Activated CD4-positive, alpha-beta memory T cell treated with anti-CD3 and anti-CD28 coated beads, Interleukin-2, amount 10 ng/mL, durations not matched to agents 7 days and 5 days (primary cell): ENCODE measurements at places on chromosomes 11 and 22.

DNA sequence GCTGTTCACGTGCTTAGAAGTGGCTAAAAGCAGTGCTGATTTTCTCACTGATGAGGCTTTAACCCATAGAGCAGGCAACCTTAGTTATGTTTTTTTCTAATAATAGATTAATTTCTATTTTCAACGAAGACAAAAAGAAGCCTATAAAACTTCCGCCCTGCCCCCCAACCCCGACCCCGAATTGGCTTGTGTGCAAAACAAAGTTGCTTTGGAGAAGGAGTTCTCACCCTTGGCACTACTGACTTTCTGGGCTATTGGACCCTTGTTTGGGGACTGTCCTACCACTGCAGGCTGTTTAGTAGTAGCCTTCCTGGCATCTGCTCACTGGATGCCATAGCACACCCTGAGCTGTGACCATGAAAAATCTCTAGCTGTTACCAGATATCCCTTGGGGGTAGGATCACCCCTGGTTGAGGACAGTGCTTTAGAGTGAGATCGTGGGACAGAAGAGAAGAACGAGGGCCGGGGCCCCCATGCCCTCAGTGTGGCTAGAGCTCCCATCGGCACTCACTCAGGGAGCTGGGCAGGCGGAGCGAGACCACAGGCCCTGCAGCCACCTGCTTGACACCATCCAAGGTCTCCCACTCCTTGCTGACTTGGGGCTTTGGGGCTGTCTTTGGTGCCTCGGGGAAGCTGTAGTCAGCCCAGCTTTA lies 16.9 kb downstream of the SLC37A2 start:
- no peak for DNase-seq

DNA sequence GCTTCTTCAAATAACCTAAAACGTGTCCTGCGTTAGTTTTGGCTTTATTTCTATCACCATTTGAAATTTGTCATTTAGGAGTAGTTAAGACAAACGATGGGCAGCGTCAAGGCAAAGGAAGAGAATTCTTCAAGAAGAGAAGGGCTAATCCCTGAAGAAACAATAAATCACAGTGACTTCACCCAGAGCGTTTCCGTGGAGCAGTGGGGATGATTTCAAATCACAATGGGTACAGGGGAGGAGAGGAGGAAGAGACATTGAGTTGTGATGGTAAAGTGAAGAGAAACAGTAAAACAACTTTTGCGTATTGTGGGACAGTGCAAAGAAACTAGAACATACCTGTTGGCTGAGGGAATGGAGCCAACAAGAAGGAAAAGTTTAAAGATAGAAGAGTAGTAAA lies 9.7 kb downstream of the PDGFD start:
- DNase-seq: no peak

DNA sequence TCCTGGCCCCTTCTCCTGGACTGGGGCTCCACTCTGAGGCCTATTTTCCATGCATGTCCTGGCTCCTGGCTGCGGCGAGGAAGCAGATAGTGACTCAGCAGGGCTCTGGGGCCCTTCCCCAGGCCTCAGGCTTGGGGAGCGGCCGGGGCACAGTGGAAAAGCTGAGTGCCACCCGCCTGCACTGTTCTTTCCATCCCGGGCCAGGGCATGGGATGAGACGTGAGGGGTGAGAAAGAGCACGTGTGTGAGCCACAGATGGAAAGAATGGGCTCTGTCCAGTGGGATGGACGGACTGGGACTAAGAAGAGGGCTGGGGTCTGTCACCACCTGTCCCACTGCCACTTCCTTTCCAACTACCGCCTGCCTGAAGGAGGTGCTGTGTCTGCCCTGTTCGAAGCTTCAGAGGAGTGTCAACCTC lies 12.8 kb downstream of the SLC37A2 start:
- no peak for DNase-seq

DNA sequence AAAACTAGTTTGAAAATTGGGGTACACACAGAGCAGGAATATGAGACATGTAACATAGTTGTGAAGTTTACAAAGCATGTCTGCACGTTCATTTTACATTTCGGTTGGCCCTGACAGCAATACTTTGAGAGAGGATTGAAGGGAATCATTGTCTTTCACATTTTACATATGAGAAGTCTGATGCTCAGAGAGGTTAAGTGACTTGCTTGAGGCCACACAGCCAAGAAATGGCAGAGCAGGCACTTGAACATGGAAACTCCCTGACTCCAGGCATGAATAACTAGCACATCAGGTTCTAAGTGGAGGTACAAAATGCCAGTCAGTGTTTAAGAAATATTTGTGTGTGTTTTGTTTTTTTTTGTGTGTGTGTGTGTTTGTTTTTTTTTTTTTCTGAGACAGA lies 53.6 kb downstream of the APOL3 start:
- no peak for DNase-seq

DNA sequence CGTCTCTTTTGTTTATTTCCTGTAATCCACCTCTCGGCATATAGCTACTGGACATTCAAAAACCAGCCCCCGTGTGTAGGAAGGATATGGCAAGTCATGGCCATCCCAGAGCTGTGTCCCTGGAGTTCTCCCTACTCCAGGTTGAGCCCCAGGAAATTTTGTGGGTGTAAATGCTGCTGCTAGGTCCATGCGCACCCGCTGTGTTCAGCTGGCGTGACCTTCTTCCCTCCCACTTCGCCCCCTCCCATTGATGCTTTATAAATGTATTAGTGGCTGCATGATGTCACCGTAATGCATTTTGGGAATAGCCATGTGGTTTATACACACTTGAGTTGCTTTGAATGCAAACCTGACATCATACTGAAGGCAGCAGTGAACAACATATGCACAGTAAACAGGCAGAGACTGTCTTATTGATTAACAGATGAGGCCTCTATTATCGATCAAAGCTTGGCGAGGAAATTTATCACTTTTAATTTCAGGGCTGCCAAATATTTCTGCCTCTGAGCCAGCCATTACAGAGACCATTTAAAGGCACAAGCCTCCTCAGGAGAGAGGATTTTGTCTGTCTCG lies 113.6 kb upstream of the NNMT start:
- no peak for DNase-seq

DNA sequence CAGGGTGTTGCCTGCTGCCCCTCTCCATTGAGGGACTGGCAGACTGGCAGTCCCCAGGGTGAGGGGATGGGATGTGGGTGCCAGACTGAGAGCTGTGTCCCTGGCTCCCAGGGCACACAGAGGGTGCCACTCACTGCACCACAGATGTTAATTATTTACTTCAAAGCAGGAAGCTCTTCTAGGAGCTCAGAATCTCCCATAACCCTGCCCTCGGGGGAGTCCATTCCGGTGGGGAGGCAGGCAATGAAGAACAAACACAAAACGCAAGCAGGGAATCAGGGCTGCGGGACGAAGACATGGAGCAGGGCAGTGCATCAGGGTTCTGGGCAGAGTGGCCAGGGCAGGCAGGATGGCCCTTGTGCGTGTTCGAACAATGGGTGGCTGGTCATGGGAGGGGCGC lies 24.4 kb upstream of the FLRT1 start:
- no peak for DNase-seq

DNA sequence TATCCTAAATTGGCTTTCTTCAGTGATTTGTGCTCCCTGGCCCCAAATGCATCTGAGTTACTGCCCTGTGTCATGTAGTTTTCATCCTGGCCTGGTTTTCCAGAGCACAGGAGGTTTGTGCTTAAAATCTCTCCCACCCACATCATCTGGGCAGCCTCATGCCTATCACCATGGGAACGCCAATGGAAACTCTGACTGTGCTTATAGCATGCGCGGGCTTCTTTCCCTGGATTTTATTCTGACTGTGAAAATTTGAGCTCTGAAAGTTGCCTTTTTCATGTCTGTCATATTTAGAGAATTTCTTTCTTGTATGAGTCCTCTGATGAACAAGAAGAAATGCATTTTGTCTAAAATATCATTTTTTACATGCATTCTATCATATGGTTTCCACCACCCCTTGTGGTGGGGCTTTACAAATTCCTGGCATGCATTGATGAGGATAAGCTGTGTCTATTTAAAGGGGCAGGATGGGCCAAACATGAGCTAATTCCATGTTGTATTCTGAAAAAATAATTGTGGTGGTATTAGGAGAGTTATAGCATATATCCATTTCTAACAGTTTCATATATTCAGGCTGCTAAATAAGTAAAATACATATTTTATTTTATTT lies 55.1 kb downstream of the IRAG1 start:
- DNase-seq: no peak

- DNase-seq: peak; percentile 1
These were observed 9.2 kb upstream of the ANO1 start for GRCh38 chr11:70068950-70069349.
